ENCODE measurements at places on chromosomes 1 and 21.

DNA sequence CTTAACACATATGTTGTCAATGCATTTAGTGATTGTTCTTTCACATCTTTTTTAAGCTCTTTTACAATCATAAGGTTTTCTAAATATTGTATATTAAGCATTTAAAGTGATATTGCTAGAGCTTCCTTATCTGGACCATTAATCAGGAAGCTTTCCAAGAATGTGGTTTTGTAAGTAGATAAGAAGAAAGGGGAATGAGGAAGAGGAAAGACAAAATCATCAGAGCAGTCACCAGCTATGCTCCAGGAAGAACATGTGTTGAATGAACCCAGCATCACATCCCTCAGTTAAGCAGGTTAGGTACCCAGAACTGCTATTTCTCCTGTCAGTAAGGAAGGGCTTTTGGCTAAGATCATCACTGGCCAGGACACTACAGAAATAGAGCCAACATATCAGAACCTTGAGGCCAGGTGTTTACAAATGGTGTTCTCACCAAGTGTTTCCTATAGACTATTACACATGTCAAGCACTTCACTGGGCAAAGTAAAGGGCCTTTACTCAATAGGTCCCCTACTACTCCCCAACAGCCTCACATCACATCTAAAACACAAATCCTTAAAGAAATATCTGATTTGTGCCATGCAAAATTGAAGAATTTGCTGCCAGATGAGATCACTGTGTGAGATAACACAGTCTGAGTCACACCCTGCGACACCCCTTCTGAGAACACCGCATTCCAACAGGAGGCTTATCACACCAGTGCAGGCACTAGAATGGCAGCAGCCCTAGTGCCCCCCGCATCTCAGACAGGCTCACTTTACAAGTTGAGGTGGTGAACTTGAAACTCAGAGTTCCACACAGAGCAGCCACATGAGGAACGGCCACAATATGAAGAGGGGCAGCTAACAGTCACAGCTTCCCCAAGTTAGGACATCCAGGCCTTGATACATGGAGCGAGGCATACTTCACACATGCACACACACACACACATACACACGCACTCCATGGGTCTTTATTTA lies 1.8 kb upstream of the SPRR2A start:
- no peaks in the 10 kb centered on the region for H3K36me3 ChIP-seq
- no peak for DNase-seq
- H3K4me3 ChIP-seq = no peak overlapping the region

- H3K36me3 ChIP-seq = no peaks in the 10 kb centered on the region
- no peak for DNase-seq
- H3K27ac ChIP-seq = peak overlapping the region; percentile 93
Measured at GRCh38 chr1:48610628-48611542, 138.9 kb upstream of the SPATA6 start.

DNA sequence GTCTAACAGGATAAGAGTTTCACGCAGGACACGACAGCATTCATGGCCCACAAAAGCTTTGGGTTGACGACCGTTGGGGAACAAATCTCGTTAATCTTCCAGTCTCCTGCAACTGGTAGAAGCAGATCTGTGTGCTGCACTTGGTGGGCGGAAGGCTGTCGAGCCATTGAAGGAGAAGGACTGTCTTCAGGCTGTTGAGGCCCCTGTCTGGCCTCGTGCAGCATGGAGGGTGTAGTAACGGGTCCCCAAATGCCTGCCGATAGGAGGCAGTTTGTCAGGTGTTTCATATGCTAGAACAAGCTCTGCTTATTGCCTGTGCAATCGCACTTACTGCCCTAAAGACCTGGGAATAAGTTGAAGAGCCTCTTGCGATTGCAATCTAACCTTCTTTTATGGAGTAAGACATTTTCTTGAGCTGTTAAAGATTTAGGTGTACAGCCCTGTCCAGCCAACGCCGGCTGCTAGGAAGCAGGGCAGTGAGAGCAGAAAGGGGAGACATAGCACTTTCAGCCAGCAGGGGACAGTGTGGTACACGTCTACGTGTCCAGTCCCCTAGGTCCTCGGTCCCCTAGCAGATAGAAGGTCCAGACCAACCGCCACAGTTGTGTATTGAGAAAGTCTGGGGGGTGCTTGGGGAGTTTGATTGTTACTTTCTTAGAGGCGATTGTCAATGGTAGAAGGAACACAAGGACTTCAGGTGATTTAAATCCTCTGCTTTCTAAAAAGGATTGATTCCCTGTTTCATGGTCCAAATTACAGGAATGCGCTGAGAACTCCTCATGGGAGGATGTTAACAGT lies 102.3 kb upstream of the TMPRSS2 start:
- no peaks in the 10 kb centered on the region for H3K4me1 ChIP-seq
- DNase-seq = peak; percentile 88
- no peak overlapping the region for H3K27ac ChIP-seq
- no peak overlapping the region for H3K4me3 ChIP-seq

DNA sequence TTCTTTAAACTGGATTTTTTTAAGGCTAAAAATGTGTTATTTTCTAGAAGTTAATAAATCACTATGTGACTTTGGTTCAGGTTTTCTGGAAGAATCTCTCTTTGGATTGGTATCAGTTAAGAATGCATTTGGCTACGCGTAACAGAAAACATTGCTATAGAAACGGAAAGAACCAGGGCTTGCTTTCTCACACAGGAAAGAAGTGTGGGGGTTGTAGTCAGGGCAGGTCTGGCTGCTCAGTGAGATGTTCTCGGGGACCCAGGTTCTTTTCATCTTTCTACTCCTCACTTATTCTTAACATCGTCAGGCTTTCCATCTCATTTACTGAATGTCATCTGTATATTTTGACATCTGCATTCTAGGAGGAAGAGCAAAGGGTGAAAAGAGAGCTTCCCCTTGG lies 191.4 kb downstream of the ZBTB18 start:
- H3K27me3 ChIP-seq = no peaks in the 10 kb centered on the region
- no peak overlapping the region for H3K27ac ChIP-seq
- DNase-seq = peak; percentile 13
- H3K4me1 ChIP-seq = no peaks in the 10 kb centered on the region
- H3K36me3 ChIP-seq = no peaks in the 10 kb centered on the region

- H3K4me1 ChIP-seq = peaks cover 4% of the 10 kb centered on the region
- H3K27me3 ChIP-seq = no peaks in the 10 kb centered on the region
- no peak overlapping the region for H3K4me3 ChIP-seq
- no peak overlapping the region for H3K27ac ChIP-seq
- peak; percentile 63 for DNase-seq
Measured at GRCh38 chr1:10803971-10804820, 7.8 kb upstream of the CASZ1 start.

DNA sequence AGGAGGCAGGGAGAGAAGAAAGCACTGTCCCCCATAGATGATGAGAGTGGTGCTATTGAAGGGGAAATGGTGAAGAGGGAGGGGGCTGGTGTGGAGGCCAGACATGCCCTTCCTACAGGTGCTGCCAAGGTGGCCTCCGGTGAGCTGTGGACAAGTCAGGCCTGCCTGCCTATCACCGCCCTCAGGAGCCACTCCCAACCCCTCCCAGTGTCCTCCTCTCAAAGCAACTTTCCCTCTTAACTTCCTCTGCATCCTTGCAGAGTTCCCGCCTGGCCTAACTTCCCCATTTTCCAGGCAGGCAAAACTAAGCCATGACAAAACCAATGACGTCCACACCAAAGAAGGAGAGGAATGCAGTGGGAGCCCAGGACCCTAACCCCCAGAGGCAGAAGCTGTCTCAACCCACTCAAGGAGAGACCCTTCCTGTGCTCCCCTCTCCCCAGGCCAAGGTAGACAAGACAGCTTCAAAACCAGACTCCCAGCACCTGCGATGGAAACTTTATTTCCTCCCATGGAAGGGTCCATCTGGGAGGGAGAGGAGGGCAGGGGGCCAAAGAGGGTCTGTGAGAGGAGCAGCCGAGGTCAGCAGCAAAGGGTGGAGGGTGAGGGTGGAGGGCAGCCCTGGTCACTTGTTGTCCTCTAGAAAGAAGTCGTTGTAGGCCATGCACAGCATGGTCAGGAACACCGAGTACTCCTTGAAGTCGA lies 1.0 kb upstream of the S100A6 start:
- peaks cover 9% of the 10 kb centered on the region for H3K27me3 ChIP-seq
- peaks cover 6% of the 10 kb centered on the region for H3K4me1 ChIP-seq
- H3K36me3 ChIP-seq = no peaks in the 10 kb centered on the region
- H3K4me3 ChIP-seq = no peak overlapping the region

DNA sequence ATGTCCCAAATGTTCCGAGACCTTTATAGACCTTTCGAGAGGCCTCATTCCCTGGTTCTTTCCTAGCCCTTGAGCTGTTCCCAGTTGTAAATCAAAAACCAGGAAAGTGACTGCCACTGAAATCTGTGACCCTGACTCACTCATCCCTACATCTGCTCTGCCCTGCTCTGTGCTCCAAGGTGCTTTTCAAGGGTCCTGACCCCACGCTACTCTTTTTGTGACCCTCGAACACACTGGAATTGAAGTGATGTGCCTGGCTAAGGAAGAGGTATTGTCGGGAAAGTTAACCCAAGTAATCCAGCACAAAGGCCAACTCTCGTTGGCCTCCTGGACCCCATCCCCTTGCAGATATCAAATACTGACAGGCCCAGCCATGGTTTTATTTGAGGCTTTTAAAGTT lies 244.4 kb downstream of the HHAT start:
- H3K27me3 ChIP-seq = no peaks in the 10 kb centered on the region
- H3K4me1 ChIP-seq = no peaks in the 10 kb centered on the region
- no peak overlapping the region for H3K4me3 ChIP-seq
- no peaks in the 10 kb centered on the region for H3K36me3 ChIP-seq

DNA sequence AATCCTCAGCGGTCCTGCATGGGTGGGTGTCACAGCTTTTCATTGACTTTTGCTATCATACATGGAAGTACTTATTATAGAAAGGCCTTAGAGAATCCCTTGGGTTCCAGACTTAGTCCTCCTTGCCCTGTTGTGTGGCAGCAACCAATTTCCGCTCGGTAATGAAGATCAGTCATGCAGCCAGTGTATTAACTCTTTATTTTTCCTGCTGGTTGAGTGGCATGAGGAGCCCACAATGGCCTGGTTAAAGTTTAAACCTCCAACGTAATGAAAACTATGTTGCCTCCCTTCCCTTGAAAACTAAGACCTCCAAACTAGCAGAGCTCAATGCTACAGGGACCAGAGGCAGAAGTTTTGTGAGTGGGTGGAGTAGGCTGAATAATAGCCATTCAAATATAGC lies 20.0 kb downstream of the CITED4 start:
- H3K27me3 ChIP-seq = no peaks in the 10 kb centered on the region
- peaks cover 6% of the 10 kb centered on the region for H3K4me1 ChIP-seq
- H3K27ac ChIP-seq = no peak overlapping the region
- H3K36me3 ChIP-seq = no peaks in the 10 kb centered on the region
- no peak for DNase-seq

DNA sequence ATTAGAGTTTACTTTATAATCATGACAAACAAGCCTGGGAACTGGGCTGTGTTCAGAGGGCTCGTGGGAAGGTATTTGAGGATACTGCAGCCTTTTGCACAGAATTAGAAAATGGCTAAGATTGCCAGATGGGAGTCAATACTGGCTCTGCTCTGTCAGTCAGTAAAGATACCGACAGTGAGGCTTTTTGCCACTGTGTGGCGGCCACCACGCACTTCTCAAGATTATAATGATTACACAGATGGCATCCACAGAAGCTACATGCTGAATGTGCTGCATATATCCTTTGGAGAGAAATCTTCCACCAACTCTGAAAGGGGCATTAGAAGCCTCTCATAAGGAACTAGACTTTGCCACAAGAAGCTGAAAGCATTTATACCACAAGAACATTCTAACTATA lies 213.4 kb upstream of the PTBP2 start:
- no peak overlapping the region for H3K4me3 ChIP-seq
- no peaks in the 10 kb centered on the region for H3K36me3 ChIP-seq
- peaks cover 4% of the 10 kb centered on the region for H3K4me1 ChIP-seq

DNA sequence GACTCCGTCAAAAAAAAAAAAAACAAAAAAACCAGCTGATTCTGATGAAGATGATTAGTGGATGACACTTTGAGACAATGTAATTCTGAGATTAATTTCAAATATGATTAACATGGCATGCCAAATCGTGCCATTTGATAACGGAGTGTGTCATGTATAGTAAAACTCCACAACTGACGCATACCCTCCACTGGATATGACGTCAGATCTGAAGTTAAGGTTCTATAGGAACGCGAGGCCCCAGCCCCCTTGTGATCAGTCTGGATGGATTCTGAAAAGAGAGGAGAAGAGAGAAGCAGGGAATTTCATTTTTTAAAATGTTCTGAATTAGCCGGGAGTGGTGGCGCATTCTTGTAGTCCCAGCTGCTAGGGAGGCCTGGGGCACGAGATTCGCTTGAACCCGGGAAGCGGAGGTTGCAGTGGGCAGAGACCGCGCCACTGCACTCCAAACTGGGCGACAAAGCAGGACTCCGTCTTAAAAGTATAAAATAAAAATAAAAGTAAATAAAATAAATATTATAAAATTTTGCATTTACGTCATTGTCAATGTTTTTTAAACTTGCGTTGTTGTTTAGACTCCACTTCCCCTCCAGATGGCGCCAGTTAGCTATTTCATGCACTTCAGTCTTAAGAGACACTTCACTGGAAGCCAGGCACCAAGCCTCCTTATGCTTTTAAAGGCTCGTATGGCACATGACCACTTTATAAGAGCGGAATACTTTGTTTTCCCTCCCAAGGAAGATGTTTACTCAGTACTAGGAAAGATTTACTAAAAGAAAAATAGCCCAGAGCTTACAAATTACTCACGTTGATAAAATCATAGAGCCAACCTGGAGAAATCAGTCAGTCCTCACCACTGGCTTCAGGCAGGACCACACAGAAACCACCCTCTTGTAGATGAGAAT lies 65.5 kb downstream of the UBE2U start:
- H3K27me3 ChIP-seq = no peaks in the 10 kb centered on the region
- no peak overlapping the region for H3K27ac ChIP-seq

- no peaks in the 10 kb centered on the region for H3K27me3 ChIP-seq
- H3K36me3 ChIP-seq = no peaks in the 10 kb centered on the region
- peak; percentile 87 for DNase-seq
- no peak within 1 kb of the TSS for H3K4me3 ChIP-seq
- H3K4me1 ChIP-seq = no peaks in the 10 kb centered on the region
Measured at GRCh38 chr1:109687641-109688499, at the start of gene GSTM1. Gene GSTM1 (plus strand): TSS chr1:109687817. CDS start chr1:109687874, 57 bp downstream.

- no peak for DNase-seq
- no peak overlapping the region for H3K27ac ChIP-seq
- H3K27me3 ChIP-seq = no peaks in the 10 kb centered on the region
- H3K36me3 ChIP-seq = no peaks in the 10 kb centered on the region
- H3K4me3 ChIP-seq = no peak overlapping the region
Measured at GRCh38 chr1:71656902-71657301, 576.1 kb upstream of the ZRANB2 start.

- H3K36me3 ChIP-seq = no peaks in the 10 kb centered on the region
- no peaks in the 10 kb centered on the region for H3K4me1 ChIP-seq
- H3K27ac ChIP-seq = no peak within 1 kb of the TSS
Measured at GRCh38 chr1:167518331-167518700, at the start of gene CD247. Gene CD247 (minus strand): TSS chr1:167518529. CDS start chr1:167518465, 64 bp downstream.

DNA sequence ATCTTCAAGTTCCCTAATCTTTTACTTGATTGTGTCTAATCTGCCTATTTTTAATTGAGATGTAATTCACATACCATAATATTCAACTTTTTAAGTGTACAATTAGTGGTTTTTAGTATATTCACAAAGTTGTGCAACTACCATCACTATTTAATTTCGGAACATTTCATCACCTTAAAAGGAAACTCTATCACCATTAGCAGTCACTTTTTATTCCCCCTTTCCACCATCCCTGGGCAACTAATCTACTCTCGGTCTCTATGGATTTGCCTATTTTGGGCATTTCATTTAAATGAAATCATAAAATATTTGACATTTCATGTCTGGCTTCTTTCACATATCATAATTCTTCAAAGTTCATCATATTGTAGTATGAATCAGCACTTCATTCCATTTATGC lies 30.6 kb upstream of the HYI start:
- no peak overlapping the region for H3K4me3 ChIP-seq
- no peak for DNase-seq
- no peaks in the 10 kb centered on the region for H3K4me1 ChIP-seq
- H3K27ac ChIP-seq = no peak overlapping the region

Measured in endodermal cell (in vitro differentiated cells).